ENCODE measurements at places on chromosomes 11 and 22.

- DNase-seq: no peak
Observed at GRCh38 chr11:2987881-2988861, 4.0 kb downstream of the NAP1L4 start.

- no peak for DNase-seq
Observed at GRCh38 chr22:17060126-17060525, 24.7 kb upstream of the IL17RA start.

DNA sequence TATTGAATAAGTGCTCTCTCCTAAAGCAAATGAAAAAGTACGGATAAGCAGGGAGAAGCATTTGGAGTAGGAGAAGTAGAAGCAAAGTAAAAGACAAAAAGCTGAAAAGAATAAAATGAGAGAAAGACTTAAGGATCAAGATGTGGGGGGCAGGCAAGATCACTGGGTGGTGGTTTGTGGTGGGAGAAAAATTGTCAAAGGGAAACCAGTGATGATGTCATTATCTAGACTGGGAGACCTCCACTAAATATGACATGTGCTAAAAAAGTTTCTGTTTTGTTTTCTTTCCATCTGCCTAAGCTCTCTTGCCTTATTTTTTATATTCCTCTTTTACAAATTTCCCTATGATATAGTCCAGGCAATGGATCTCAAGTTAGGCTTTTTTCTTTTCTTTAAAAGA lies 14.8 kb upstream of the MAML2 start:
- DNase-seq: no peak

DNA sequence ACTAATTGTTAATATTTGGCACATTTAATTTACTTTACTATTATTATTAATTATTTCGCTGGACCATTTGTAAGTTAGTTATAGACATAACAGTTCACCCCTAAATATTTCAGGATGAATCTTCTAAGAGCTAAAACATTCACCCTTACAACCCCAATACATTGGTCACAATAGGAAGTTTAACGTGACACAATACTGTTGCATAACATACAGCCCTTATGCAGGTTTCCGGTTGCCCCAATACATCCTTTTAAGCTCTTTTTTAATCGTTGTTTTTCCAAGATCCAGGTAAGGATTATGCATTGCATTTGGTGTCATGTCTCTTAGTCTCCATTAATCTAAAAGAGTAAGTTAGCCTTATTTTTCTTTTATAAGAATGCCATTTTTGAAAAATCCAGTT lies 71.2 kb downstream of the HSD17B12 start:
- no peak for DNase-seq

DNA sequence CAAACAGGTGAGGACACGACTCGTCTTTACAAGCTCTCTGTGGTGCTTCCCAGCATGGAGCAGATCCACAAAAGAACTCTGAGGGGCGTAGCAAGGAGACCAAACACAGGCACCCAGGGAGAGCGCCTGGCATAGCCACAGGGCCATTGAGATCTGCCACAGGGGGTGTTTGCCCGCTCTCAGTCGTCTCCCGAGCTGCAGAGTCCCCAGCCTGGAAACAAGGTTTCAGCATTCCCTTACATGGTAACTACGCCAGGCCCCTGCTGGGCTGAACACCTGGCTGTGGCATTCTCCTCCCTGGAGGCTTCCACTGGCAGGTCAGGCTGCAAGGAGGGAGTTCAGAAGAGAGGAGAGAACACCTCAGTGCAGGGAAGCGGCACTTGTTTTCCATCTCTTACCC lies 962.1 kb downstream of the NTM start:
- DNase-seq: no peak

GRCh38 chr22:17563936-17564391 lies 666 bp downstream of the SLC25A18 start:
- peak; percentile 60 for DNase-seq

- no peak for DNase-seq
Observed at GRCh38 chr11:96311120-96311568, 31.9 kb downstream of the MAML2 start.

- no peak for DNase-seq
Observed at GRCh38 chr11:121592708-121593107, 139.9 kb upstream of the SORL1-AS1 start.

DNA sequence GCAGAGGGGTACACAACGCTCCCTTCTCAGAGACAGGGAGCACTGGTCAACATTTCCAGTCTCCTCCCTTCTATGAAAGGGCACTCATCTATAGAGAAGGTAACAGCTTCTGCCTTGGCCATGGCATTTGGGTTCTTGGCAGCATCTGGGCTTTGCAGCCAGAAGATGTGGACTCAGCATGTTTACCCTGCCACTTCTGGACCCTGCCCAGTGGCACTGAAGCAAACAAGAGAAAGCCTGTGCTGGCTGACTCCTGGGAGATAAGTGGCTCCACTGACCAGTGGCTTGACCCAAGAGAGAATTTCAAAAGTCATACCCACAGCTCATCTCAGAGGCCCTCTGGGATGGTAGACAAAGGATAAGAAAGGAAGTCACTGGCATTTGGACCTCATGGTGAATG lies 8.0 kb downstream of the CSNK2A3 start:
- no peak for DNase-seq

DNA sequence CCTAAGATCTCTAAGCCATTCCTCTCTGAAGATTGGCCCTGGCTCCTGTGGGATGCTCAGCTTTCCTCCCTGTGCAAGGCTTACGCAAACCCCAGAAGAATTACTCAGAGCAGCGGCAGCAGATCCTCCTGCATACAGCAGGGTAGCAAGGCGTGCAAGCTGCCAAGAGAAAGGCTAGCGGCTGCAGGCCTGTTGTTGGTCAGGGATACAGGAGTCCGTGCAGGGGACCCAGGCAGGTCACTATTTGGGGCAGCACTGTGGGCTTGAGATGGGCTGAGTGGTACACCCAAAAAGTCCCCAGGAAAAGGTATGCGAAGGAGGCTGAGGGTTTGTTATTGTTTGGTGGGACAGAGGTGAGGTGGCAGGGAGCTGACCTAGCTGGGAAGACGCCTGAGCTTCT lies 1.5 kb downstream of the GLB1L2 start:
- no peak for DNase-seq

DNA sequence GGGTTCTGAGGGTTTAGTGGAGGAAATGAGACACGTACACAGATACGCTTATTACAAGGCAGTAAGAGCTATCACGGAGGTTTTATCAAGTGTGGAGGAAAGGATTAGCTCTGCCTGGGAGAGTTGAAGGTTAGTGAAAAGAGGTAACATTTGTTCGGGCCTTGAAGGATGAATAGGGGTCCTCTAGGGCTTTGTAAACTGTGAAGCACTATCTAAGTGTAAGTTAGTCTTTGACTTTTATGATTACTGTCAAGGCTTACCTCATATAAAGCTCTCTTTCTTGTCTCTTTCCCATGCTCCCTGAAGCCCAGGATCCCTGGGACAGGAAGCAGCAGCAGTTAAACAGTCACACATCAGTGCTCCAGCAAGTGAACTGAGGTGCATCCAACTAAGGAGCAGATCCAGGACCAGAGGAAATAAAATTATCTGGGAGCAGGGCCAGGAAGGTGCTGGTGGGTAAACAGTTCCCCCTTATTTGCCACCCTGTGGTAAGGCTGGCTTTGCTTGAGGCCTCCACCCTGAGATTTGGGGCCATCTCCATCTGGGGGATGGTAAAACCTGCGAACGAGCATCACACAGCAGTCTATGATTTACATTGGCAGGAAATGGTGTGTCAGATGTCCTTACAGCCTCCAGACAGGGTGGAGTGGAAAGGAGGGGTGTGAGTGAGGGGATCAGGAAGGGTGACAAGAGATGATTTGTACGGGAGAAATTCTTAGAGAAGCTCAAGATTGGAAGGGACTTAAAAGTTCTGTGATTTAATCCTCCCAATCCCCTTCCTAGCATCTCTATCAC lies 27.2 kb downstream of the GVQW3 start:
- DNase-seq: no peak

DNA sequence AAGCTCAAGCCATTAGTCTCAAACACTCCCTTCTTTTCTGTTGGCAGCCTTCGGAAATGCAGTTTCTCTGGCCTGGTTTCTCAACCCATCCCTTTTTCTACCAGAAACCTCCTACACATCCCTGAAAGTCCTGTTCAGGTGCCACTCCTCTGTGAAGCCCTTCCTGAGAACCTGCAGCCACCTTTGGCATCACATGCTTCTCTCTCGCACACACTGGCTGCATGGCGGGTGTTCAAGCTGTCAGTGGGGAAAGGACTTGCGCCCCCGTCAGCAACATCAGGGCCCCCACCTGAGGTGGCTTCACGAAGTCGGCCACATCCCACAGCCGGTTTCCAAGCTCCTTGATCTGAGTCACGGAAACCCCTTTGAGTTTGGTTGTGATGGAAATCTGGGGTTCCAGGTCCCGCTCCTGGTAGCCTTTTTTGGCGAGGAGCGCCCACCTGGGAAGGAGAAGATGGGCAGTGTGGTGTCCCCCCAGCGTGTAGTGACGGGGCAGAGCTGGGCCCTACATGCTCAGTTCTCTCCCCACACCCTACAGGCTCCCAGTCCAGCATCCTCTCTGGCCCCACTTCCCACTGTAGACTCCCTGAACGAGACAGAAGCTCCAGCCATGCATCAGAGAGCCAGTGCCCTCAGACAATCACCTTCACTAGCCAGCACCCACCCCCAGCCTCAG lies 1.7 kb upstream of the LRRC74B start:
- no peak for DNase-seq

- no peak for DNase-seq
Observed at GRCh38 chr11:30991376-30991775, 378.2 kb downstream of the DCDC1 start.

DNA sequence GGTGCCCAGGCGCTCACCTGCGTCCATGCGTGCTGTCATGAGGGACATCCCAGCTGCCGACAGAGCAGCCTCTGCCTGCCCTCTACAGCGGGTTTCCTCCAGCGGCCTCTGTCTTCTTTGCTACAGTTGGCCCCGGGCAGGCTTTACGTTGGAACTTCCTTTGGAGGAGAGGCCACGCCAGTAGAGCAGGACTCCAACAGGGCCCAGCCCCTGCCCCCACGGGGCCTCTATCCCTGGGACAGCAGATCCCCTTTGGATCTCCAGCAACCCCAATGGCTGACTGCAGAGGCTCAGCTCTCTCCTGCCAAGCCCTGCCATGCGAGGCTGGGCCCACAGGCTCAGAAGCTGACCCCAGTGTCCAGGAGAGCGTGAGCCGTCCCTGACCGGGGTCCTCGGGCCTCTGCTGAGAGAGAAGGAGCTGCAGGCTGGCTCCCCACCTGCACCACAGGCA lies 12.1 kb downstream of the TRPM5 start:
- DNase-seq: no peak

- no peak for DNase-seq
Observed at GRCh38 chr11:83971063-83971462, 684.9 kb upstream of the CCDC90B start.
